ENCODE measurements at places on chromosomes 2 and 18. TPM values are rescaled to one million over a fixed set of nuclear protein-coding genes. Genes with fewer than 3 reads are reported as not detected.

The HOXD10 gene
- total RNA-seq = not detected

DNA sequence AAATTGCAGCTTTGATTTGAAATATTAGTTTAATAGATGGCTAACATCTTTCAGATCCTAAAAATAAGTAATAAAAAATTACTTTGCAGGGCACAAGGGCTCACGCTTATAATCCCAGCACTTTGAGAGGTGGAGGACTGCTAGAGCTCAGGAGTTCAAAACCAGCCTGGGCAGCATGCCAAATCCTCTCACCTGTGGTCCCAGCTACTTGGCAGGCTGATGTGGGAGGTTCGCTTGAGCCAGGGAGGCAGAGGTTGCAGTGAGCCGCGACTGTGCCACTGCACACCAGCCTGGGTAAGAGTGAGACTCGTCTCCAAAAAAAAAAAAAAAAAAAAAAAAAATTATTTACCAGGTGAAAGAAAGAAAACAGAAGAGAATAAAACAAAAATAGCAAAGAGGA, 449.8 kb downstream of the NRXN1 start:
- no peaks in the 10 kb centered on the region for H3K27me3 ChIP-seq
- DNase-seq = no peak
- H3K4me3 ChIP-seq = no peak overlapping the region
- no peak overlapping the region for H3K27ac ChIP-seq
- no peaks in the 10 kb centered on the region for H3K36me3 ChIP-seq

- no peak overlapping the region for H3K27ac ChIP-seq
- DNase-seq = no peak
- peaks cover 14% of the 10 kb centered on the region for H3K4me1 ChIP-seq
- H3K4me3 ChIP-seq = no peak overlapping the region
- H3K36me3 ChIP-seq = peaks cover 2% of the 10 kb centered on the region
- no peaks in the 10 kb centered on the region for H3K27me3 ChIP-seq
Observed at GRCh38 chr2:128469203-128469602, 150.5 kb upstream of the HS6ST1 start.

- H3K4me1 ChIP-seq = no peaks in the 10 kb centered on the region
- H3K36me3 ChIP-seq = peaks cover 1% of the 10 kb centered on the region
- H3K27ac ChIP-seq = no peak overlapping the region
- peaks cover 17% of the 10 kb centered on the region for H3K27me3 ChIP-seq
- H3K4me3 ChIP-seq = no peak overlapping the region
- peak; percentile 45 for DNase-seq
Observed at GRCh38 chr2:20097889-20098714, 46.7 kb upstream of the LAPTM4A start.

GRCh38 chr2:68250652-68251186, 1.6 kb downstream of the PPP3R1 start:
- peaks cover 6% of the 10 kb centered on the region for H3K27me3 ChIP-seq
- H3K4me1 ChIP-seq = peaks cover 45% of the 10 kb centered on the region
- peak overlapping the region; percentile 92 for H3K4me3 ChIP-seq
- no peak for DNase-seq
- peak overlapping the region; percentile 97 for H3K27ac ChIP-seq

DNA sequence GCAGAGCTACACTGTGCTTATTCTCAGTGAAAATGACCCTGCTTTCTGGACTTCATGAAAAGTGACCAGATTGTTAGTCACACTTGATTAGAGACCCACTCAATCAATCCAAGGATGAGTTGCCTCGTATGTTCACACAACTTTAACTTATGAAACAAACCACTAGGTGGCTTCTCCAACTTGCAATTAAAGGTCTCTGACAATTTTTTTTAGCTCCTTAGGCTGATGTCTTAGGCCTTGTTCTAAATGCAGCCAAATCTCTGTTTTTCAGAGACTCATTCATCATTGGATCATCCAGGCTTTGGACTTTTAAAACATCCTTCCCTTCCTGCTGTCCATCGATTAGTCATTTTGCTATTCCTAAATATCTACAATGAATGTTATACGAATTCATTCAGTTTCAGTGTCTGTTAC, 63.4 kb downstream of the MREG start:
- no peak for DNase-seq
- H3K27ac ChIP-seq = no peak overlapping the region
- peaks cover 3% of the 10 kb centered on the region for H3K36me3 ChIP-seq
- H3K4me1 ChIP-seq = no peaks in the 10 kb centered on the region
